ENCODE measurements at places on chromosomes 5 and 9. TPM values are rescaled to one million over a fixed set of nuclear protein-coding genes. Genes with fewer than 3 reads are reported as not detected.
A peak's percentile ranks its signal among the peaks of the same experiment; 100 is the strongest.

The PRELID2 gene
- 19.5 TPM for total RNA-seq

The FBXW5 gene
- total RNA-seq: 143 TPM

The NSMF gene
- 19.2 TPM for total RNA-seq

The MOB3B gene
- total RNA-seq: under 0.01 TPM

The LECT2 gene
- total RNA-seq: not detected

The HRH2 gene
- 0.36 TPM for total RNA-seq

- no peak overlapping the region for H3K27ac ChIP-seq
- H3K4me1 ChIP-seq: no peaks in the 10 kb centered on the region
- no peaks in the 10 kb centered on the region for H3K27me3 ChIP-seq
- DNase-seq: no peak
- H3K36me3 ChIP-seq: no peaks in the 10 kb centered on the region
- no peak overlapping the region for H3K4me3 ChIP-seq
Measured at GRCh38 chr9:89657765-89658164, 53.0 kb downstream of the GADD45G start.

GRCh38 chr9:129145841-129146292, 32.2 kb downstream of the IER5L start:
- peaks cover 18% of the 10 kb centered on the region for H3K36me3 ChIP-seq
- H3K4me3 ChIP-seq: no peak overlapping the region
- H3K27me3 ChIP-seq: no peaks in the 10 kb centered on the region
- H3K4me1 ChIP-seq: peaks cover 54% of the 10 kb centered on the region
- DNase-seq: peak; percentile 97

DNA sequence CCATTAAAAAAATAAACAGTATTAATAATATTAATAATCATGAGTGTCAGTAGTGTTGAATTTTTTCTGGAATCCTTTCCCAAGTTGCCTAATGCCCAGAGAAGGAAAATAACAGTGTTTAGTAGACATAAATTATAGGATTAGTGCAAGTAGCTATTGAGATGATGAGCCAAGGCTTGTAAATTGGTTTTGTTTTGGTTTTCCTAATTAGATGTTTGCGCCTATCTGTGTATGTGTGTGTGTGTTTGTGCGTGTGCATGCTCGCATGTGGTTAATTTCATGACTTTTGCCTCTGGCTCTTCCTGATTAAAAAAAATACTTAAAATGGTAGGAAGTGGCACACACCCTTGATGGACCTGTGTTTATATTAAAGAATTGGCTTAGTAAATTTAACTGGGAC, 55.4 kb downstream of the FXN start:
- no peaks in the 10 kb centered on the region for H3K27me3 ChIP-seq
- no peaks in the 10 kb centered on the region for H3K36me3 ChIP-seq
- no peak for DNase-seq
- peaks cover 2% of the 10 kb centered on the region for H3K4me1 ChIP-seq

DNA sequence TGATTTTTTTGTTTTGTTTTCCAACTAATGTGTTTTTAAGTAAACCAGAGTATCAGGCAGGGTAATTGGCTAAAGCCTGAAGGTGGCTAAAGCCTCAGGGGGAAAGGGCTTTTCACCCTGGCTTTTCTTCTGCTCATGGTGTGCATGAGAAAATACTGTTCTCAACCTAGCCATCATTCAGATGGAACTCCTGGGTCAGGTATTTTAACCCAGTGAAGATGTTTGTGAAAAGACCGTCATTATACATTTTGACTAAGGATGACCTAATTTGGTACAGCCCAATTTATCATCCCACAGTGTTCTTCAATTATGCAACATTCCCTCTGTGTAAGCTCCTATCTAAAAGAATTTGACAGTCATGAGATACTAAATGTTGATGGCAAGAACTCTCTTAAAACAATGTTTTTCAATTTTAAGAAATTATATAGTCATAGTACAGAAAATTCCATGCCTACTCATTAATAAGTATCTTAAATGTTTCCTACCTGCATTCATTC, 209.5 kb upstream of the TARS1 start:
- no peaks in the 10 kb centered on the region for H3K27me3 ChIP-seq
- no peaks in the 10 kb centered on the region for H3K36me3 ChIP-seq
- peaks cover 3% of the 10 kb centered on the region for H3K4me1 ChIP-seq
- H3K4me3 ChIP-seq: no peak overlapping the region
- H3K27ac ChIP-seq: no peak overlapping the region

GRCh38 chr9:27247756-27248155, 49.2 kb downstream of the EQTN start:
- H3K27ac ChIP-seq: no peak overlapping the region
- no peak overlapping the region for H3K4me3 ChIP-seq
- H3K27me3 ChIP-seq: no peaks in the 10 kb centered on the region
- peaks cover 12% of the 10 kb centered on the region for H3K4me1 ChIP-seq

- H3K36me3 ChIP-seq: no peaks in the 10 kb centered on the region
- no peak overlapping the region for H3K27ac ChIP-seq
- H3K4me3 ChIP-seq: no peak overlapping the region
- no peaks in the 10 kb centered on the region for H3K4me1 ChIP-seq
- DNase-seq: no peak
Measured at GRCh38 chr9:103335461-103335860, 340.3 kb downstream of the CYLC2 start.

DNA sequence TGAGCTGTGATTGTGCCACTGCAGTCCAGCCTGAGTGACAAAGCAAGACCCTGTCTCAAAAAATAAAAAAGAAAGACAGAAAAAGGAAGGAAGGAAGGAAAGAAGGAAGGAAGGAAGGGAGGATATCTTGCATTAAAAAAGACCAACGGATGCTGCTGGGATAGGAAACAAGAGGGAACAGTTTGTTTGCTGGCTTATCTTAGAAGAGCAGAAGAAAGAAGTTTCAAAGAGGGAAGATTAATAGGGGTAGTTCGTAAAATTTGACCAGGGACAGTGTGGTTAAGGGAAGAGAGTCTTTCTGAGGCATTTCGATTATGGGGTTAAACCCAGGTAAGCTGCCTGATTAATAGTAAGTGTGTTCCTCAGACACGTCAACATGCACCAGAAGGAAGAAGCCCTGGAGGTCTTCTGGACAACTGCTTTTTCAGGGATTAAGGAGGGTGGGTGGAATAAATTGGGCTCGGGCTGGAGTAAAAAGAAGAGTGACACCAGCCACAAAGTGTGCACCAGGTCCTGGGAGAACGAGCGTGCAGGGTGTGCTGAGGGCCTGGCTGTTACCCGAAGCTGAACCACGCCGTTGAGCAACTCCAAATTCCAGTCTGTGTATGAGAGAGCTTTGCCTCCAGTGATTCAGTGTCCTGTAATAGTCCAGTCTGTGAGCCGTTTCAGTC, 24.8 kb downstream of the FYB1 start:
- no peaks in the 10 kb centered on the region for H3K36me3 ChIP-seq
- DNase-seq: peak; percentile 82
- H3K27ac ChIP-seq: peak overlapping the region; percentile 79
- peaks cover 9% of the 10 kb centered on the region for H3K4me1 ChIP-seq

Measured in osteoblast (primary cell).